Lung (tissue), 17 donors: ENCODE measurements at places on chromosomes 1 and 21.

GRCh38 chr1:156444407-156445001 is 56.1 kb downstream of the MEF2D start:
- no peak for DNase-seq

GRCh38 chr1:228059634-228060457 is 22.7 kb upstream of the ARF1 start:
- DNase-seq: peak; percentile 83

GRCh38 chr1:223338811-223339746 is 24.9 kb downstream of the SUSD4 start:
- no peak for DNase-seq

- DNase-seq: no peak
Measured at GRCh38 chr1:117563492-117563875, 42.4 kb upstream of the TENT5C start.

- peak; percentile 94 for DNase-seq
Measured at GRCh38 chr1:87226341-87226760, 102.3 kb upstream of the LMO4 start.

GRCh38 chr1:201851949-201852348 is 23.0 kb downstream of the IPO9 start:
- no peak for DNase-seq

- DNase-seq: no peak
Measured at GRCh38 chr1:116044071-116044470, 67.1 kb upstream of the MAB21L3 start.

GRCh38 chr1:199725002-199725565 is 302.4 kb upstream of the NR5A2 start:
- DNase-seq: no peak

- DNase-seq: no peak
Measured at GRCh38 chr1:71015745-71016144, 31.9 kb downstream of the PTGER3 start.

DNA sequence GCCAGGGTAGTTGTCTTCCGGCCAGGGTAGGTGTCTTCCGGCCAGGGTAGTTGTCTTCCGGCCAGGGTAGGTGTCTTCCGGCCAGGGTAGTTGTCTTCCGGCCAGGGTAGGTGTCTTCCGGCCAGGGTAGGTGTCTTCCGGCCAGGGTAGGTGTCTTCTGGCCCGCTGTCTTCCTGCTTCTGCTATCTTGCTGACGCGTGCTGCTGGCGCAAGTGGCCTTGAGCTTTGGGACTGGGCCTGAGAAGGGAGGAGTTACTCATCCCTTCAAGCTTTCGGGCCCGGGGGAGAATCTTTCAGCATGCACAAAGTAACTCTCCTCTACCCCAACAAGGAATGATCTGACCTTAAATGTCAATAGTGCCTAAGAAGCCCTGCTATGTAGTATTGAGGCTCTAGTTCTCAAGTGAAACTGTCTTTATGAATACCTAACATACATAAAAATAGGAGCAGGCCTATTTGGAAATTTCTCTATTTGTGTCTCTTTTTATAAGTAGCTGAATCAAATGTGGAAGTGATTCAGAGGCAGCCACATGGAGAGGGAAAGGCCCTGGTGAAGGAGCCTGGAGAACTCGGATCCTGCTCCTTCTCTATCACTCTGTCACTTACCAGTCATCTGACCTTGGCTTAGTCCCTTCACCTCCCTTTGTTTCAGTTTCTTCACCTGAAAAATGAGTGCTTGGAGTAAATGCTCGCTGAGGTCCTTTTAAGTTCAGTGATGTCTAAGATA is 65.6 kb downstream of the RGL1 start:
- DNase-seq: no peak

- DNase-seq: no peak
Measured at GRCh38 chr1:12544992-12545391, 73.0 kb downstream of the DHRS3 start.

DNA sequence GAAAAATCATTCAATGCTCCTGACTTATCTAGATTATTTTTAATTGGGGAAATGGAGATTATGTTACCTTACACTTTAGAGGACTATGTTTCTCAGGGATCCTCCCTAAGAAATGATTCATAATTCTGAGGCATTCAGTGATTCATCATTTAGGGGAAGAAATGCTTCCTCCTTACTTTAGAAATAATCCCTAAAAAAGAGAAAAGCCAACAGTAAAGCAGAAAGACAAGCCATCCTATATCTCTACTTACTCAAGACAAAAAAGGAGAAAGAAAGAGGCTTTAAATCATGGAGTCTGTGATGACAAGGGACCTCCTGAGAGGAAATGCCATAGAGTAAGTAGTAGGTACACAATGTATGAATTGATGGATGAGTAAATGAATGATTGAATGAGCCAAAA is 137.0 kb downstream of the BRINP2 start:
- no peak for DNase-seq

DNA sequence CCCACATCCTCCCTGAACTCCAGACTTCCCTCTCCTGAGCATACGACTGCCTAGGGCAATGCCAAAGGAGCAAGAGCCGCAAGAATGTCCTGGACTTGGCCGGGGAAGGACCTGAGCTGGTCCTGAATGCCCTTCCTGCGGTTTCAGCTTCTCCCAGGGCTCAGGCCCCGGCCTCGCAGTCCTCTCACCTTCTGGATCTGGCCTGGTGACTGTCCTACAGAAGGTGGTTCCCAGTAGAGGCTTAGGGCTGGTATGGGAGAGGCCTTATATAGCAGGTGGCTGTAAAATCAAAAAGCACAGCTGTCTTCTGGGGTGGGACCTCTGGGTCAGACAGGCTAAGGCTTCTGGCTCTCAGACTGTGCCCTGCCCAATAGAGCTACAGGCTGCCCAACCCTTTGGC is at the start of gene LYPD8:
Gene LYPD8, minus strand, starts transcription at position 243 of the 400 bp plus-strand sequence. CDS start 4,678 bp downstream, outside the sequence.
- no peak for DNase-seq

DNA sequence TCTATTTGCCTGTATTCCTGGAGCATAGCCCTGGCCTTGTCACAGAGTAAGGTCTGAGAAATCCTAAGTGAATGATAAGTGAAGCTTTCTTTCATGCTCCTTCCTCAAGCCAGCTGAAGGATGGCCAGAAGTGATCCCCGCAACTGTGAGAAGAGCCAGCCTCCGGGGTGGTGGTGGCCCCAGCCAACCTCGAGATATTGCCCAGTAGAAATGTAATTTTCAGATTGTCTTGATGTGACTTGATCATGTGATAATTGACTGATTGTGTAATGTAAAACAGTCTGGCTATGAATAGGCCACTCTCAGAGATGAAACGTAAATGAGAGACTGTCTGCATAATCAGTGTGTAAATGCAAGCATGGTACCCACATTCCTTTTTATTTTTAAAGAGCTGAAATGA is 242.4 kb upstream of the CAMK1G start:
- DNase-seq: peak; percentile 79

GRCh38 chr1:47436304-47436978 is 1.4 kb upstream of the FOXD2 start:
- DNase-seq: peak; percentile 82

GRCh38 chr1:181504399-181504842 is 21.1 kb downstream of the CACNA1E start:
- DNase-seq: no peak

GRCh38 chr1:224434691-224435317 is at the start of gene WDR26:
TSS of gene WDR26 (minus strand) at chr1:224434797.
- DNase-seq: peak; percentile 90

DNA sequence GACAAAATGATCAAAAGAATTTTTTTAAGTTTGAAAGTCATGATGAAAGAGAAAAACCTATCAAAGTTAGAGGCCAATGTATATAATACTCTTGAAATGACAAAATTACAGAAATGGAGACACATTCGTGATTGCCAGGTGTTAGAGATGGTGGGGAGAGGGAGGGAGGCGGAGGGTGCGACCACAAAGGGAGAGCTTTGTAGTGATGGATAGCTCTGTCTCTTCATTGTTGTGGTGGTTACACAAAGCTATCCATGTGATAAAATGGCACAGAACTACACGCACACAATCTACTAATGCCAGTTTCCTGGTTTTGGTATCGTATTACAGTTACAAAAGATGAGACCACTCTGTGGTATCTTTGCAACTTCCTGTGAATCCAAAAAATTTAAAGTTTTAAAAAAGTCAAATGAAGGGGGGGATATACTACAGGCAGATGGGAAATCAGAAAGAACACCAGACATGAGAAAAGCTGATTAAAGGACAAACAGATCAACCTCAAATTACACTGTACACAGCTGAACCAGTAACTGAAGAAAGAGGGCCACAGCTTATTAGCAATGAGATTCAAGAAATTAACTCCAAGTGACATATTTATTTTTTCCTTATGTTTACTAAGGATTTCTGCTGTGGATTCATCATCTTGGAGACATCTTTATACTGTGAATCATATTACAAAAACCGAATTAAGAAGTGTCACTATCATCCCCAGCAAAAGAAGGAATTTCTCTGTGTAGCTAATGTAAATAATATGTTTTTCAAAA is 199.1 kb downstream of the SLC45A1 start:
- no peak for DNase-seq

- DNase-seq: peak; percentile 68
Measured at GRCh38 chr21:45302082-45303061, 14.7 kb upstream of the POFUT2 start.

DNA sequence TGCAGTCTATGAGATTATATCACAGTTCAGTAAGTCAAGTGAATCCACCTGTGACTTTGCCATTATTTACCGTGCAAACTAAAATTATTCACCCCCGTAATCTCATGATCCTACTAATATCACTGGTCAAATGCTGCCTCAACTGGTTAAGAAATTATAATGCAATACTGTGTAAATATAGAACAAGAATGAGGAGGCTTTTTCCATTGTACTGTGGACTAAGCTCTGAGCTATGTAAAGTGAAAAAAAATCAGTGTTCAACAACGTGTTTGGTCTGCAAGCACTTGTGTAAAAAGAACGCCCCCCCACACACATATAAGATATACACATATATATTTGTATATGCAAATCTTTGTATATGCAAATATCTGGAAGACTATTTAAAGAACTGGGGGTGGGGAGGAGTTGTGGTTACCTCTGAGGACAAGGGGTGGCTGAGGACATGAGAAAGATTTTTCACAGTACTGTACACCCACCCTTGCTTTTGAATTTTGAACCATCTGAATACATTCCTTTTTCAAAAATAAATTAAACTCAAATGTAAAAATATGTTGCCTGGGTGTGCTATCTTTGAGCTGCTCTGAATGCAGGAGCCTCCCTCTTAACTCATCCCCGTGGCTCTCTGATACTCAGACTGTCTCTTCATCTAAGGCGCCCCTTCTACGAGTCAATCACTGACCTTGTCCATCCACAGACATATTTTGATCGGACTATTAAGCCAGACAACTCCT is 57.0 kb downstream of the PTP4A2 start:
- no peak for DNase-seq

DNA sequence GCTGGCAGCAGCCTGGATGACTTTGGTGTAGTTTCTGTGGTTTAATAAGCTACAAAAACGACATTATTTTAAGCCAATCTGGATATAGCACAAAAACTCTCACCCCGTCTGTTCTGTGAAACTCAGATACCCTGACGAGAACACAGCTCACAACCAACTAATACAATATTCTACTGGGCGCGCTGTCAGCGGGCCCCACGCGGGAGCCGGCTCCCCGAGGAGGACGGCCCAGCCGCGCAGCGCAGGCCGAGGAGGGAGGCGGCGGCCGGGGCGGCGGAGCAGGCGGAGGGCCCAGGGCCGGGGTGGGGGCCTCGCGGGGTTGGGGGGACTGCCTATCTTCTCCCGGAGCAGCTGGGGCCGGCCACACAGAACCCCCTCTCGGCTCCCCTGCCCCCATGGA is 87.2 kb upstream of the POU3F1 start:
- no peak for DNase-seq

- no peak for DNase-seq
Measured at GRCh38 chr1:91613595-91613994, 112.9 kb downstream of the CDC7 start.

- no peak for DNase-seq
Measured at GRCh38 chr1:161817176-161817730, 51.1 kb downstream of the ATF6 start.

GRCh38 chr1:197768014-197768805 is 7.1 kb downstream of the DENND1B start:
- no peak for DNase-seq

DNA sequence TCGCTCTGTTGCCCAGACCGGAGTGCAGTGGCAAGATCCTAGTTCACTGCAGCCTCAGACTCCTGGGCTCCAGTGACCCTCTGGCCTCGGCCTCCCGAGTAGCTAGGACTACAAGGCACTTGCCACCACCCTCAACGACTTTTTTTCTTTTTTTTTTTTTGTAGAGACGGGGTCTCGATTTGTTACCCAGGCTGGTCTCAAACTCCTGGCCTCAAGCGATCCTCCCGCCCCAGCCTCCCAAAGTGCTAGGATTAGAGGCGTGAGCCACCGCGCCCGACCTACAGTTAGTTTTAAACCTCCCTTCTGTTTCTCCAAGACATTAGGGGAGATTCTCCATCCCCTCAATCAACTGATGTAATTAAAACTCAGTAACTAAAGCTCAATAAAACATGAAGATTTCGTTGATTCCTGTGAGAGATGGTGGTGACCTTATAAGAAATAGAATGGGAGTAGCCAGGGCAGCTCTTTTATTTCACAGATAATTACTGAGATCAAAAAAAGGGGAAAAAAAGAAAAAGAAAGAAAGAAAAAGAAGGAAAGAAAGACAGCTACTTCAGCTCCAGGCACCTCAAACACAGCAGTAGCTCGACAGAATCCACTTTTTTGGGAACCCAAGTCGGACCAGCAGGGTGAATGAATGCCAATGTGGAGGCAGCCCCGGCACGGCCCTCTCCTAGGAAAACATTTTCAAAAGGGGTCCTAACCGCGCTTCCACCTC is 598 bp downstream of the GON4L start:
- no peak for DNase-seq

GRCh38 chr1:1347663-1348419 is 1.4 kb downstream of the DVL1 start:
- no peak for DNase-seq

DNA sequence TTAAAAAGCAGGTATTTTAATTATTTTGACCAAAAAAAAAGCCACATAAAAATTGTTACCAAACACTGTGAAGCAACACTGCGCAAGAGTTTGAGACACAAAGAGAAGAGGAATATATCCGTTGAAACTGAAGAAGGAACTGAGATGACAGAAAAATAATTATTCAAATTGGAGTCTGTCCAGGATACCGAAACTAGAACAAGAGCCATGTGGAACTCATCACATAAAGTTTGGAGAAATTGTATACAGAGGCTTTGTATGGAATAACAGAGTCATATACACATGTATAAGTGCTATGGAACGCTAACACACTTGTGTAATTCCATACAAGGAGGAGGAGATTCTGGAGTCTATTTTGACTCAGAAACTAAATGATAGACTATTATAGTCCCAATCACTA is 675.1 kb upstream of the ADGRL2 start:
- no peak for DNase-seq

DNA sequence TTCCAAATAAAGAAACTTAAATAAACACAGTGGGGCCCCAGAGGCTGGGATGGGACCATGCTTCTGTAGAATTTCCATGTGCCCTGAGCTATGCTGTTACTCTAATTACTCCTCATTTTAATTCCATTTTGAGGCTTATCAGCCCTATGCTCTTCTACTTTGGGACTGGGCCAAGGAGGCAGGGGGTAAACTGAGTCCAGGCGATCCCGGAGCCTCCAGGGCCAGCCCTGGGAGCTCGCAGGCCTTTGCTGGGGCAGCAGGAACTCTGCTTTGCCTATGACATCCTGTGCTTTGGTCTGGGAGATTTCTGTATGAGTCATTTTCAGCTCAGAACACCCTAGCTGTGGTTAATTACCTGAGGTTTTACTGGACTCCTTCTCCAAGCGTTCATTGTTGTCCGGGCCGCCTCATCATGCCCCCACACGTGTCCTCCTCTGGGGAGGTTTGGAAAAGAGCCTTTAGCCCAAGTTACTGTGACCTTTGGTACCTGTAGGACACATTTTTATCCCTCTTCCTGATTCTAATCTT is 95.7 kb downstream of the RHOU start:
- no peak for DNase-seq
